Stimulated activated CD4-positive, alpha-beta T cell treated with anti-CD3 and anti-CD28 coated beads, TNF-alpha, amount 100 ng/mL, for 4 hours (primary cell): ENCODE measurements at places on chromosomes 3 and 15.

DNA sequence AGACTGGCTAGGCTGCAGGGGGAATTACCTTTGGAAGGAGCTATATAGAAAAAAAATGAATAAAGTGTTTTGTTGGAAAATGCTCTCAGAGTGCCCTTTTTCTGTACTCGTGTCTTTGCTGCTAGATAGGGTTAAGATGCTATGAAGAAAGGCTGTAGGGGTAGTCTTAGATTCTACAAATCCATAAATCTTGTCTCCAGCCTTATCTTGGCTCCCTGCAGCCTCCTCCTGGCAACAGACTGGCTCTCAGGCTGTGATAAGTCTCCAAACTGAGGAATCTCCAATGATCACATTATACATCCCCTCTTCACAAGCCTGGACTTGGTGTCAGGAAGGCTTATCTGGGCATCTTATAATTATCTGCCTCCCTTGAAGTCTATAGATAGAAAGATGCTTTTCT lies 9.3 kb downstream of the LPCAT4 start:
- no peak for DNase-seq

GRCh38 chr15:48805591-48805990 lies 5.3 kb downstream of the CEP152 start:
- DNase-seq: no peak

- DNase-seq: no peak
These were observed 1.0 kb downstream of the ATP2C1 start for GRCh38 chr3:130894986-130895280.

- no peak for DNase-seq
These were observed 22.9 kb upstream of the HHATL start for GRCh38 chr3:42725454-42725853.

- no peak for DNase-seq
These were observed 302.9 kb upstream of the DPPA4 start for GRCh38 chr3:109640146-109640652.

DNA sequence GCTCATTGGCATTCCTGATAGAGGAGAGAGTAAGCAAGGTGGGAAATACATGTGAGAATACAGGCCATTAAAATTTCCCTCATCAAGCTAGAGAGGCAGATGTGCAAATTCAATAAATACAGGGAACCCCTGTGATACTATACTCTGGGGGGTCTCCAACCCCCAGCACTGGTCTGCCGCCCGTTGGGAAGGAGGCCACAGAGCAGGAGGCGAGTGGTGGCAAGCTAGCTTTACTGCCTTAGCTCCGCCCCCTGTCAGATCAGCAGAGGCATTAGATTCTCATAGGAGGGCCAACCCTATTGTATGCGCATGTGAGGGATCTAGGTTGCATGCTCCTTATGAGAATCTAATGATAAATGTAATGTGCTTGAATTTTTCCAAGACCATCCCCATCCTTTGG lies 97.1 kb upstream of the PLSCR5 start:
- DNase-seq: no peak

- DNase-seq: no peak
These were observed 191.4 kb upstream of the HES1 start for GRCh38 chr3:193944518-193944884.

GRCh38 chr3:149243540-149243939 lies 21.9 kb upstream of the CP start:
- DNase-seq: no peak

DNA sequence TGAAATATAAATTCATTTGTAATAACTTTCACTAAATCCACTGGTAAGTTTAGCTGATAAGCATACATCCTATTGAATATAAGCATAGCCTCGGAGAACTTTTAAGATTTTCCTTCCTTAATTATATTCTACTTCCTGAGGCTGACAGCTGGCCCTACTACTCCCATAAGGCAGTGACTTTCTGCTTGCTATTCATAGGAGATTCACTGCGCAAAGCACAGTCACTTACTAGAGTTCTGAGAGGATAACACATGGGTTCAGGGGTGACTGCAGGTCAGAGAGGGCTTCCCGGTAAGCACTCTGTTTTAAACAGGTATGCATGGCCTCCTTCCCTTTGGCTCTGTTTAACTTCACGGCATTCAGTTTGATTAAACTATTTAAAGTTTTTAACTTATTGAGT lies 75.8 kb downstream of the FAIM start:
- DNase-seq: no peak

- no peak for DNase-seq
These were observed 14.7 kb downstream of the TMEM40 start for GRCh38 chr3:12744326-12744725.

DNA sequence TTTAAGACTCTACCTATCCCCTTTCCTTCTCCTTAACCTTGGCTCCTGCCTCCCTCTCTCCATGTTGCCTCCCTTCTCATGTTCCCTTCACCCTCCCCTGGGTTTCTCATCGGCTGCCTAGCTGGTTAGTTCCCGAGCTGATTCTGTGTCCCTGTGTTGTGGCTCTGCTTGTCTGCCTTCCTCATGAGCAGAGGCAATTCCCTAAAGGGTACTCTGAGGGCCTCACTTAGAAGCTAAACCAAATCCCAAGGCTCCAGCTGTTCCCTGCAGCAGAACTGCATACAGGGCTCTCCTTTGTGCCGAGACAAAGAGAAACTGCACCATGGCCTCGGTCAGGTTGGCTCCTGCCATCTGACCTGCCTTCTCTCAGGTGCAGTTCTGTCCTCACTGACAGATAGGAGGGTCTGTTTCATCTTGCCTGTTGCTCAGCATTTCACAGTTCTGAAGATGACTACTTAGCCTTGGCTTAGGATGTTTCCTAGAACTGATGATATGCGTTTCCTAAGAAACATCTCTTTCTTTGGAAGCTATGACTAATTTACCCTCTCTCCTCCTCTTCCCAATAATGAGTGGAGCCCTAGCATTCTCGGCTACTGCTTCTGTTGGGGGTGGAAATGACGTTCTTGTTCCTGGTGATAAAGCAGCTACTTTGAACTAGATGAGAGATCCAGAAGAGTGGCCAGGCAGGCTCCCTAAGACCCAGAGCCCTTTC lies 27.1 kb downstream of the DUOX1 start:
- DNase-seq: no peak

DNA sequence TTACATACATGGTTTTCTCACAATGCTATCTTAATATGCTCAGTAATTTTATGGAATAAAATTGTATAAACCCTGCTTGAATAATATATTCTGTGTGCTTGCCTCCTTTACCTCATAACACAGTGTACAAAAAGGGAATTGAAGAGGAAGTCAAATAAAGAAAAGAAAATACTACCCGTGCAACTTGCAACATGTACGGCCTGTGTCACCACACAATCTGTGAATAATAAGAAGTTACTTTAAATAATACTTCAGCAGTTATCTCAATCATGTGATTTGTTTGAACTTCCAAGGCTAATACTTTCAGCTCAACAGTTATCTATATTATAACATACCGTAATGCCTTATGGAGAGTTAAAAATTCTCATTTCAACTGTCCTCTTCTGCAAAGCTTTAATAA lies 58.1 kb upstream of the SATB1 start:
- no peak for DNase-seq

- DNase-seq: no peak
These were observed 62.7 kb downstream of the TFDP2 start for GRCh38 chr3:142086581-142087090.

DNA sequence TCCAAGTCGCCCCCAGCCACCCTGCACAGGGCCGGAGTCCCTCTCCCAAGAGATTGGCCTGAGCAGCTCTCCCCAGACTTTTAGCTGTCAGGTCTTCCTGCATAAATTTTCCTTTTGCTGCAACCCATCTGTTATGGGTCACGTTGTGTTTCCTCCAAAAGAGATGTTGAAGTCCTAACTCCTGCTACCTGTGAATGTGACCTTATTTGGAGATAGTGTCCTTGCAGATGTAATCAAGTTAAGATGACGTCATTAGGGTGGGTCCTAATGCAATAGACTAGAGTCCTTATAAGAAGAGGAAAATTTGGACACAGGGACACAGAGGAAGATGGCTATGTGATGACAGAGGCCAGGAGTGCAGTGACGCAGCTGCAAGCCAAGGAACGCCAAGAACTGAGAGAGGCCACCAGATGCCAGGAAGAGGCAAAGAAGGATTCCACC lies 13.2 kb upstream of the SLC6A6 start:
- DNase-seq: no peak

- DNase-seq: no peak
These were observed 39.6 kb downstream of the SMAD6 start for GRCh38 chr15:66741646-66742045.

DNA sequence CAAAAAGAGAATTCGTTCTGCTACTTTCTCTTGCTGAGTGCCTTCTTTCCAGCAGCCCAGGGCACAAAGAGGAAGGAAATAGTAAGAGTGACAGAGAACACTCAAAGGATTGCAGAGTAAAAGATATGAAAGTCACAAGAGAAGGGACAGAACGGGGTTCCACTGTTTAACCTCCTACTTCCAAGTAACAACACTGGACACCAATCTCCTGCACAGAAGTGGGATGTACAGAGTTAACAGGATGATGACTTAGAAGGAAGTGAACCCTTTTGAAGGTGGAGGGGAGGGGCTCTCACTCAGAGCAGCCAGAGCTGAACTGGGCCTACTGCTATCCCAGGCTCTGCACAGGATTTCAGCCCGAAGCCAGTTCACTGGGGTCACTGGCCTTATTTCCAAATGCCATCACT lies 130.1 kb upstream of the PRICKLE2 start:
- no peak for DNase-seq

DNA sequence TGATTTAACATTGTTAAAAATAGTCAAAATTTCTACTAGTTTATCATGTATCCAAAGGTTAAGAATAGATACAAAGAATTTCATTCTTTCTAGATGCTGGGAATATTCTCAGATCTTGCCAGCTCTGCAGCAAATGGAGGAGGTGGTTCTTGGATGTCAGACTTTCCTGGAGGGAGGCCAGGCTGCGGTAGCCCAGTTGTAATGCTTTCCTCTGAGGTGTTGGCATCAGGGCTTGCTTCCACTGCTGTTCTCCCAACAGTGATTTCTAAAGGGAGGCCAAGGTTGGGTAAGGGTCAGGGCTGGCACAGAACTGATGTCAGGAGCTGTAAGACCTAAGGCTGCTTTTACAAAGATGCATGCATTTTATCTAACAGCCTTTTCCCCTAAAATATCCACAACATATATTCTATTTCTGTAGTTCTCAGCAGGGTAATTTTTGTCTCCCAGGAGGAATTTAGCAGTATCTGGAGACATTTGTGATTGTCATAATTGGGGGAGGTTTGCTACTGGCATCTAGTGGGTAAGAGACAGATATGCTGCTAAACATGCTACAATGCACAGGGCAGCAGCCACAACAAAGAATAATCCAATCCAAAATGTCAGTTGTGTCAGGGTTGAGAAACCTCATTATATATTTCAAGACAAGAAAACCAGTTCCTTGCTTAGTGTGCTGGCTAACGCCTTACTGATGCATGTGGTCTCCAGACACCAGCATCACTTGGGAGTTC lies 42.0 kb upstream of the SPTSSB start:
- no peak for DNase-seq

DNA sequence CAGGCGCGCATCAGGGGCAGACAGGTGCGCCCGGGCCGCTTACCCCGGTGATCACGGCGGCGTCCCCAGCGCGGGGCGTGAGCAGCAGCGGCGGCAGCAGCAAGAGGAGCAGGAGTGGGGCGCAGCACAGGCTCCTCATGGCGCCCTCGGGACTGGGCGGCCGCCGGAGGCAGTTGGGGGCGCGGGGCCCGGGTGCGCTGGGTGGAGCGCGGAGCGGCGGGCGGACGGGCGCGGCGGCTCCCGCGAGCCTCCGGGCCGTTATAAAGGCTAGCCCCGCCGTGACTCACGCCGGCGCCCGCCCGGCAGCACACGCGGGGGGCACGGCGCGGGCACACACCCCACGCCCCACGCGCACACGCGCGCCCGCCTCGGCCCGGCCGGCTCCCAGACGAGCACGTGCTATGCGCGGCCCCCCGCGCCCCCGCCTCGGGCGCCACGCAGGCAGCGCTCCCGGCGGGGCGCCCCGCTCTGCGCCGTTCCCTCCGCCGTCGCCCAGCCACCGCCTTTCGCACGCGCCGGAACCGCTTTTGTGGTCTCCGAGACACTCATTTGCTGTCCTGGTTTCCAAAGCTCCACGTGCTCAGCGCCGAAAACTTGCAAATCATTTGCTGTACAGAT lies at the start of gene PROK2:
TSS of gene PROK2 (minus strand) at position 235 of the 618 bp plus-strand sequence. CDS start at position 139, 96 bp downstream.
- no peak for DNase-seq

DNA sequence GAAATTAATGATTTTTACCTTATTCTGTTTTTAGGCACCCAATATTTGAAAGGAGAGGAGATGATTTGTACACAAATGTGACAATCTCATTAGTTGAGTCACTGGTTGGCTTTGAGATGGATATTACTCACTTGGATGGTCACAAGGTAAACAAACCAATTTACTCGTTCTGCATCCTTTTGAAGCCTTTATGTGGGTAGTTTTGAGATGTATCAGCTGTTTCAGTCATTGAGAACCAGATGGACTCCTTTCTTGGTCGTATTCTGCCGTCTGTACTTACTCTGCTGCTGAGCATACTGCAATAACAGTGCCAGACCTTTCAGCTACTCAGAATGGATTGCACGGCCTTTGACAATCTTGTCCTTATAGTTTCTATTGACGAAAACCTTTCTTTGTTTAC lies 13.3 kb downstream of the DNAJB11 start:
- DNase-seq: no peak

- no peak for DNase-seq
These were observed 21.7 kb downstream of the AQP9 start for GRCh38 chr15:58159827-58160386.

- no peak for DNase-seq
These were observed 7.3 kb upstream of the MAPK6 start for GRCh38 chr15:52011711-52012144.

GRCh38 chr15:52158084-52158765 lies 33.0 kb downstream of the GNB5 start:
- DNase-seq: no peak

- DNase-seq: no peak
These were observed 138.6 kb downstream of the PLD1 start for GRCh38 chr3:171671709-171672108.

DNA sequence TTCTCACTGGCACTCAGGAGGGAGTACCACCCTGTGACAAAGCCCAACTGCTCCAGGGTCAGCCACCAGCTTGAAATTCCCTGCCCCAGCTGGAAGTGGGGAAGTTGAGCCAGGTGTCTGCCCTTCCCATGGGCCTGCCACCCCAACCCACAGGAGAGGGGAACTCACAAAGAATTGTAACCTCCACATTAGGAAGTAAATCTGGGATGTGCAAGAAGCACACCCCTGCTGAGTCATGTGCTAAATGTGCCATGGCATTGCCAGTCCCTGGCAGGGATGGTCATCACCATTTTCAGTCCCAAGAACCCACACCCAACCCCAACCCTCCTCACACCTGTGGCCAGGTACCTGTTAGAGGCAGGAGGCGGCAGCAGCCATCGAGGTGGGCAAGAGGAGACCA lies 165.2 kb upstream of the THBS1 start:
- DNase-seq: no peak

- no peak for DNase-seq
These were observed 37.0 kb downstream of the PCNP start for GRCh38 chr3:101611023-101611422.

GRCh38 chr3:177978946-177979345 lies 557.3 kb upstream of the KCNMB2 start:
- DNase-seq: no peak

DNA sequence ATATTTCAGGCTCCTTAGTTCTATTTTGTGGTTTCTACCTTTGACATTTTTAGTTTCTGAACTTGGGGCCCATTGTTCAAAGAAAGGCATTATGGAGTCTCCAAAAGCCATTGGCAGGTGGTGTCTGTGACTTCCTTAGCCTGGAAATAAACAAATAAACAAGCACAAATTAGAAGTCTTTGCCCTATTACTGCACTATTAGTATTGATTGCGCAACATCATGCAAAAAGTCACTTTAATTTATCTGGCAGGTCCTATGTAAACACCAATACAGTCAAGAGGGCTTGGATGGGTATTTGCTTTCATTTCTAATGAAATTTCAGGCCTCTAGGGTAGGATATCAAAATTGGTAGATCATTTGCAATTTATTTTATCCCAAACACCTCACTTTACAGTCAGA lies 85.6 kb downstream of the LPP start:
- no peak for DNase-seq
